ENCODE measurements at places on chromosomes 2 and 18.

DNA sequence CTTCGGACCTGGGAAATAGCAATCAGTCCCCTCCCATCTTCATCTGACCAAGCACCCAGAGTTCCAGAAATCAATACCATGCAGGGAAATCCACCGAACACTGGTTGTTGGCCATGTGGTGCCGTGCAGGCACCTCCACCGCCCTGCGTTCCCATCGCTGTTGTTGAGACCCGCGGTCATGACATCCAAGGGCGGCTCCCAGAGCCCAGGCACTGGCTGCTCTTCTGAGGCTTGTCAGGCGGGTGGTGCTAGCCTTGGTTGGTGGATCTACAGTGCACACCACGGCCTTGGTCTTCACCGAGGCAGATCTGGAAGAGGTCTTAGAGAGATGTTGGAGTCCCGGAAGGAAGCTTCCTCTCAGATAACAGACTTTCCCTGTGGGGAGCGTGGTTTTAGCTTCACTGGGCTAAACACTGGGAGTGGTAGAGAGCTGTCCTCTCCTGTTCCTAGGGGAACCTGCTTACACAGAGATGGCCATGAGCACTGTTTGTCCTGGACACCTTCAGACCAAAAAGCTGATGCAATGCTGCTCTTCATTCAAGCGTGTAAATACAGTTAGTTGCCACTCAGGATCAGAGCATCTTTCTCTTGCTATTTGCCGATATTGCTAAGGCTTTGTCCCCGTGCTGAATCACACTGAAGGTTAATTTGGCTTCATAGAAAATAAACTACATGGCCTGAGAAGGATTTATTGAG lies 58.3 kb downstream of the SMIM21 start:
- DNase-seq: no peak

GRCh38 chr2:113010088-113010487 lies 4.8 kb downstream of the IL36A start:
- DNase-seq: peak; percentile 6

DNA sequence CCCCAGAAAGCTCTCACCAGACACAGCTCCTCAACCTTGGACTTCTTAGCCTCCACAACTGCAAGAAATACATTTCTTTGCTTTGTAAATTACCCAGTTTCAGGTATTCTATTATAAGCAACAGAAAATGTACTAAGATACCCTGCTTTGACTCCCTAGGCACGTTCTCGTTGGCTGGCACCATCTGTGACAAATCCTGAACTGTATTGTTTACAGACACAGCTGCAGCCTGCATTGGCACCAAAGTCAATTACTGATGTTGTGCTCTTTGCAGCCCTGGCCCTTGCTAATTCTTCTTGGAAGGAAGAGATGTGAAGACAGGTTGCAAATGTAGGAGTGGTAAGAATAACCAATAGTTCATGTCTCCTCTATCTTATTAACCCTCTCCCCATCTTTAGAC lies 72.7 kb upstream of the FAM136A start:
- DNase-seq: no peak

GRCh38 chr18:61669320-61669719 lies 223.5 kb downstream of the RNF152 start:
- peak; percentile 57 for DNase-seq

GRCh38 chr18:80200932-80201672 lies 46.2 kb downstream of the PARD6G start:
- DNase-seq: no peak

- no peak for DNase-seq
These were observed 68.7 kb downstream of the TMEM247 start for GRCh38 chr2:46548103-46548486.

DNA sequence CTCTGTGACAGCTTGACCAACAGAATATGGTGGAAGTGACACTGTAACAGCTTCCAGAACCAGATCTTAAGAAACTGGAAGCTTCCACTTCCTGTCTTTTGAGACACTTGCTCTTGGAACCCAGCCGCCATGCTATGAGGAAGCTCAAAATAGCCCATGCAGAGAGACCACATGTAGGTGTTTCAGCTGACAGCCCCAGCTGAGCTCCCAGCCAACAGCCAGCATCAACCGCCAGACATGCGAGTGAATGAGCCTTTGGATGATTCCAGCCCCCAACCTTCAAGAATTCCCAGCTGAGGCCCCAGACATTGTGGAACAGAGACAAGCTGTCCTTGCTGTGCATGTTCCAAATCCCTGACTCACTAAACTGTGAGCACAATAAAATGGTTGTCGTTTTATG lies 27.9 kb downstream of the ACVR1 start:
- no peak for DNase-seq

- DNase-seq: no peak
These were observed 60.5 kb downstream of the CUL3 start for GRCh38 chr2:224524657-224525056.

- no peak for DNase-seq
These were observed 320.1 kb downstream of the GBX2 start for GRCh38 chr2:235848055-235848454.

DNA sequence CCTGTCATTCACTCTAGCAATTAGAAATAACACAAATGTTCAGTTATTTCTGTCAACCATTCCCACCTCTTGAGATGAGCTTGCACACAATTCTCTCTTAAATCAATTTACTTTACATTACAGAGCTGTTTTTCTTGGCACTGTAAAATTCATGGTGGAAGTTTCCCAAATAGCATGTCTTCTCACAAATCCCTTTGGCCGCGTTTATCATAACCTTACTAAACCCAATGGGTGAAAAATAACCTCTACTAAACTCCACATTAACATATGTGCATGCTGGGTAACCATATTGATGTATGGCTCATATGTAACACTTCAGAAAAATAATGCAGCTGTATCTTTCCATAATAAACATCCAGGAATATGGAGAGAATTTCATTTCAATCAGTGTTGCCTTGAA lies 75.5 kb upstream of the SULT1C3 start:
- DNase-seq: no peak
